Pons (tissue), 1 donor: ENCODE measurements at places on chromosomes 7 and 10.

DNA sequence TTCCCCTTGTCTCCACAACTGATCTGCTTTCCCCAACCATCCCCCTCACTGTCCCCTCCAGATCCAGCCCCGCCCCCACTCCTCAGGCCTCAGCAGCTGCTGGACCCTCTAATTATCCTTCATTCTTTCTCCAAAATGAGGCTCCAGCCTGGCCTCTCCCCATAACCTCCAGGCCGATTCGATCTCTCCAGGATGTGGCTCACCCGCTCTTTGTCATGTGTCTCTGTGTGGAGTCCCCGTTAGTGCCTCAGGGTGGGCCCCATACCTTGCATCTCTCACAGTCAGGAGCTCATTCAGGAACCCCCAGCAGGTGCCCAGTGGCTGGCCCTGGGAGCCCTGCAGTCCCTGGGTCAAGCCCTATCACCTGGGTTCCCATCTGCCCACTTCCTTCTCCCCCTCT lies 1.3 kb downstream of the PILRA start:
- no peak for DNase-seq

DNA sequence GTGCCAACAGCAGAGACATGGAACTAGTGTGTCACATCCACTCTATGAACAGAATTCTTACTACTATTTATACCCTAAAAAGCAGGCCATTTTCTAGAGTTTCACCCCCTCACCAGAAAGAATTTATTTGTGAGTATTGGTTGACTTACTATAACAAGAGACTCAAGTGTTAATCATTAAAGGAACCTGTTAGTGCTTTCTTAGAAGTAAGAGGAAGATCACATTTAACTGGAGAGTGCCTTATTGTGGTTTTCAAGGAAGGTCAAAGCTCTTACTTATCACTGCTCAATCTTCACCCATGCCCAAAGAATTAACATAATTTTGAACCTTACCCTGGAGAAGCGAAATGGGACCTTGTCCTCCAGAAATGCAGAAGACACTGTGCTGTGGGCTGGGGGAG lies 169.3 kb upstream of the PRSS1 start:
- no peak for DNase-seq

DNA sequence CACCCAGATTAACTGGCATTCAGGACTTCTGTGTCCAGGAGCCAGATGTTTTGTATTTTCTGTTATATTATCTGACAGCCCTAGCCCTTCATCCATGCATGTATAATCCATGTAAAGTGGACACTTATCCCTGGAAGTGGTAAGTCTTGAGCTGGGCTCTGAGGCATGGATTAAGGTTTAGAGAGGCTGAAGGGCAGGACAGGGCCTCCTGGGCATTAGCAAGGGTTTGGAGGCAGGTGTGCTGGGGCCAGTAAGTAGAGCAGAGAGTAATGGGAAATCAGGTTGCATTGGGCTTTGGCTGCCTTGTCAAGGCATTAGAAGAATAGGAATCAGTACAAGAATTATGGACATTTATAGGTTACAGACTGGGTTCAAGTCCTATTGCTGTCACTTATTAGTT lies 138.0 kb downstream of the DYNC1I1 start:
- DNase-seq: no peak

- no peak for DNase-seq
Measured at GRCh38 chr7:75876126-75876881, 2.5 kb upstream of the RHBDD2 start.

GRCh38 chr10:87878664-87879459 lies 15.4 kb downstream of the PTEN start:
- DNase-seq: no peak

DNA sequence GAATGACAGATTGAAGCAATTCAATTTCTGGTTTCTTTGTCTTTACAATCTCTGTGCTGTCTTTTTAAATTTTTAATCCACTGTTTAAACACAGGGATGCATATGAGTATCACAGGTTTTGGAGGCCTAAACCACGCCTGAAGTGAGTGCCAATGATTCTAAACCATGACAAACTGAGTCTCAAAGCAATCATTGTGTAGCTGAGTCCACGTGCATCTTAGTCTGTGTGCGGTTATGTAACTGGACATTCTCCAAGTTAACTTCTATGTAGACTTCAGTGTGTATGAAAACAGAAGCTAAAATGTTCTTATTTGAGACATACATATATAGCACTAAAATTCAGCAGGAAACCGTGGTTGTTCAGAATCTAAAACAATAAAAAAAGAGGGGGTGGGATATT lies 79.3 kb upstream of the ST8SIA6 start:
- peak; percentile 42 for DNase-seq

DNA sequence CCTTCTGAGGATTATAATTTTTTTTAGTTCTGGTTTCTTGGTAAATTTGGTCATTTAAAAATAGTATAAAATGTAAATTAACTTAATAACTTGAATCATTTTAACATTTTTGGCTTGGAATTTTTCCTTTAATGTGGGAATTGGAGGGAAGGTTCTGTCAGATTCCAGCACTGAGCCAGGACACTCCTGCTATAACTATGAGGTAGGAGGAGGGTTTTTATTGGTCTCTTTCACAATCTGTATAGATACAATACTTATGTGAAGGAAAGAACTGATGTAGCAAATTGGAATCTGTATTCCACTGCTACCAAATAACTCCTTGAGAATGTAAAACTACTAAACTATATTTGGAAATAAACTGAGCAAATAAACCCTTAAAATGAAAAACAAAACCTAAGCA lies 3.2 kb downstream of the PRKG1 start:
- DNase-seq: no peak

DNA sequence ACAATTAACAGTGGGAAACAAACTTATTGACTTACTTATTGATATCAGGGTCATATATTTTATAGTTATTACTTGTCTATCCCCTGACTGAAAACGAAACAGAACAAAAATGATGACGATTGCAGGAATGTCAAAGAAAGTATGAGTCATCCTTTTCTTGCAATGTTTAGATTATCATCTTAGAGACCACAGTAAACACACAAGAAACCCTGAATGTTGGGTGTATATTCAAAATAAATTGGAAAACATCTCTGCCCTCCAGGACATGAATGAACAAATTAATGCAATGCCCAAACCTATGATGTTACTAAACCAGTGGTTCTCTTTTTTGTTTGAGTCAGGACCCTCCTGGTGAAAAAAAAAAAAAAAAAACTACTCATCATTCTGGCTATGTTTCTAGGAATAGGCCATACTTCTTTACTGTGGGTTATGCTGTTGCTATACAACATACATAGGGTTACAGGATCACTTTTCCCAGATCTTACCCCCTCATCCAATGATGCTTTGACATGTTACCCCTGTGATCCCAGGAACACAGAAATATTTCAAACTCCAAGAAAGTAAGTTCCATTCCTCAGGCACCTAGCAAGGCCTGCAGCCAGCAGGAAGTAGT lies 623.4 kb upstream of the IGFBP3 start:
- DNase-seq: no peak

- no peak for DNase-seq
Measured at GRCh38 chr10:43674553-43675210, 26.0 kb upstream of the ZNF32 start.

GRCh38 chr7:4775848-4776623 lies 613 bp downstream of the AP5Z1 start:
- DNase-seq: no peak

- no peak for DNase-seq
Measured at GRCh38 chr7:149355390-149356048, 93.5 kb downstream of the ZNF783 start.

GRCh38 chr7:108375668-108376067 lies 80.6 kb downstream of the NRCAM start:
- DNase-seq: no peak

- DNase-seq: no peak
Measured at GRCh38 chr10:110163192-110163773, 44.1 kb upstream of the MXI1 start.

GRCh38 chr7:97064972-97065587 lies 40.4 kb upstream of the DLX5 start:
- DNase-seq: peak; percentile 52

DNA sequence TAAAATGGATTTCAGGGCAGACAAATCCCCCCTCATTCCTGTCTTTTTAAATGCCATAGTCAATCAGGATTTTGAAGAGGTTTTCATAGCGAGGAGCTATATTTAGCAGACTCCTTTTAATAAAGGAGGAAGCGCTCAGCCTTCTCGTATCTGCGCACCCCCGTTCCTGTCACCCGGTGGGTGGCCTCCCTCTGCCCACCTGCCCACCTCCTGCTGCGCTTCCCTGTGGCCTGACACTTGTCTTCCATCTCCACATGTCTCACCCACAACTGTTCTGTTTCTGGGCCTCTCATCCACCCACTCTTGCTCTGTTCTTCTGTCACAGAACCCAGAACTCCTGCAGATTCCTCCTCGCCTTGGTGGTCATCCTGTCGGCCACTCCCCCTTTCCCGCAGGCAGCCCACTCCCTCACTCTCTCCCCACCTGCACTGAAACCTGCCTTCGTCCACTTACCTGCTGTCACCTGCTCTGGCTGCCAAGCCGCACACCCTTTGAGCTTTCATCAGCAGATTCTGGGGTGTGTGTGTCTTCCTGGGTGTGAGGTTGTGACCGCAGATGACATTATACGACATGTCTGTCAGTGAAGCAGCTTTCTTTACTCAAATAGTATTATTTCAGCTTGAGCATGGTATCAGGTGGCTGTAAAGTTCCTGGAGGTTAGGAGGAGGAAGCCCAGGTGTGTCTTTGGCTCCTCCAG lies 163.5 kb upstream of the AGK start:
- DNase-seq: no peak

GRCh38 chr10:122018491-122018890 lies 29.5 kb downstream of the TACC2 start:
- no peak for DNase-seq

GRCh38 chr7:11427686-11428273 lies 404.2 kb downstream of the THSD7A start:
- peak; percentile 80 for DNase-seq

- peak; percentile 2 for DNase-seq
Measured at GRCh38 chr10:46229144-46229563, 57.6 kb upstream of the ANTXRL start.

DNA sequence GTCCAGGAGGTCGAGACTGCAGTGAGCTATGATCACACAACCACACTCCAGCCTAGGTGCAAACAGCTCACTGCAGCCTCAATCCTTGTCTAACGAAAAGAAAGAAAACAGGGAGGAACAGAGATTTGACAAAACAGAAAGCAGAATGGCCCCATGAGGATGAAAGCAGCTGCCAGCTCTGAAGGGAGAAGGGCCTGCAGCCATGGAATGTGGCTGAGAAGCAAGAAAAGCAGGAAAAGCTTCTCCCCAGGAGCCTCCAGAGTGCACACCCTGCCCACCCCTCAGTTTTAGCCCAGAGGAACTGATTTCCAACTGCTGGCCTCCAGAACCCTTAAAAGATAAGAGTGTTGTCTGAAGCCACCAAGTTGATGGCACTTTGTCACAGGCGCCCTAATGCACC lies 13.0 kb downstream of the ESYT2 start:
- no peak for DNase-seq

DNA sequence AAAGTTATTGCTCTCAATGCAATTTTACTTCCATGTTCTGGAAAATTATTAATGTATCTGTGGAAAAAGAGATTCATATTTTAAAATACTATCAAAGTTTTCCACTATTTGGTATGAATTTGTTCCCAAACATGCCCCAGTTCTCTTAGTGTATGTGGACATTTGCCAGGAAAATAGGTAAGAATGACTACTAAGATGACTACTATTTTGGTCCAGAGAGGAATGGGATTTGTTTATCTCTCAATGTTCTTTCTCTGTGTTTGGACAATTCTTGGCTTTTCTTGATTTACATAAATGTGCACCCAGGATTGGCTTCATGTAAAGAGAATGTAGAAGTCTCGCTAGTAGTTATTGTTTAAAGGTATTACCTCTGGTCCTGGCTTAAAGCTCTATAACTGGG lies 60.3 kb upstream of the POT1 start:
- no peak for DNase-seq

GRCh38 chr7:131747658-131748232 lies 191.3 kb upstream of the PODXL start:
- DNase-seq: no peak

DNA sequence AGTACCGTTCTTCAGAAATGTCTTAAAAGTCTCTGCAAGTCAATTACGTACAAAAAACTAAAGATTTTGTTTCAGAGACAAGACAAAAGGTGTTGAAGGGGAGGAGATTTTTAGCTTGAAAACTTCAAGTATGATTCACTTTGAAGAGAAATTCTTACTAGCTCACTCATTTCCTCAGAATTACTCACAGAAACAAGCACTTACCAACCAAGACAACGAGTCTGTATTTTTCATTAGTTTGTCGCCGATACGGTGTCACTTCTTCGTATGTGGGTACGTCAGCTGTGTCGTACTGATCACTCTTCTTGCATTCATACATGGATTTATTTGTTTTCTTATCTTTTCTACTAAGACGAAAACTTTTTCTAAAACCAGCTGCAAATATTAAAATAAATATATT lies 90.6 kb upstream of the ODAD2 start:
- no peak for DNase-seq

- no peak for DNase-seq
Measured at GRCh38 chr7:187227-187927, 5.0 kb upstream of the FAM20C start.

DNA sequence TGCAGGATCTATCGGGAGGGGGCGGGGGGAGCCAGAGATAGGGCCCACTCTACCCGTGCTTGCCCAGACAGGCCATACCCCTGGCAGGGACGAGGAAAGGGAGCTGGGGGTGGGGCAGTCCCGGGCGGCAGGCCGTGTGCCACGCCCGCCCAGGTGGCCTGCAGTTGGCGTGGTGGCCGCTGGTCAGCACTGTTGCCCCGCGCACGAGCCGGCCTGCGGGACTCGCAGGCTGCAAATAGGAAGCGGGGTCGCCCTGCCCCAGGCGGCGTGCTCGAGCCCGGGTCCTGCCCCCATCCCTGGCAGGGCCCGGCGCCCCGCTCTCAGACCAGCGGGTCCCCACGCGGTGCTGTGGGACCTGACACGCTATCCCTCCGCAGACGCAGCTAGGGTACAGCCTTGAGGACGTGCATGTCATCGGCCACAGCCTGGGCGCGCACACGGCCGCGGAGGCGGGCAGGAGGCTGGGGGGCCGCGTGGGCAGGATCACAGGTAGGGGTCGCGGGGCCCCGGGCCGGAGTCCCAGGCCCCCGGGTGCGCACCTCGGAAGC lies 6.7 kb downstream of the PNLIPRP2 start:
- no peak for DNase-seq

- no peak for DNase-seq
Measured at GRCh38 chr7:123845823-123846216, 851 bp downstream of the HYAL4 start.

DNA sequence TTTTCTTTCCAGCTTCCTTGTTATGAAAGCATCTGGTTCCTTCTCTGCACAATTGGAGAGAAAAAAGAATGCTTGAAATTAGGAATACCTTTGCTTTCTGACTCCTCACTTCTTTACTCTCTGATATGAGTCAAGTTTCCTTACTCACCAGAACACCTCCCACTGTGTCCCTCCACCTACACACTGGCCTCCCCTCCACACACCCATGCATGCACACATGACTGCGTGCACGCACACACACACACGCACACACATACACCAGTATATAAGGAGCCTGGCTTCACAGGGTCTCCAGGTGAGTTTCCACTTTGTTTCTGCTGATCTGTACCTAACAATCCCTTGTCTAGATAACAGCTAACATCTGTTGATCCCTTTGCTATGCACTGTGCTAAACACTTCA lies 11.4 kb upstream of the PTER start:
- no peak for DNase-seq

GRCh38 chr7:55965805-55966421 lies 1.5 kb downstream of the NIPSNAP2 start:
- no peak for DNase-seq

- peak; percentile 85 for DNase-seq
Measured at GRCh38 chr10:45404087-45404769, 30.2 kb downstream of the ALOX5 start.
